ENCODE measurements at places on chromosomes 6 and 20.

- no peak for DNase-seq
Observed at GRCh38 chr6:91716361-91716760, 1129.5 kb upstream of the MAP3K7 start.

- DNase-seq, result no peak
Observed at GRCh38 chr6:3136292-3137011, 17.9 kb downstream of the BPHL start.

- DNase-seq, result no peak
Observed at GRCh38 chr20:45796337-45797065, 4.7 kb downstream of the DNTTIP1 start.

DNA sequence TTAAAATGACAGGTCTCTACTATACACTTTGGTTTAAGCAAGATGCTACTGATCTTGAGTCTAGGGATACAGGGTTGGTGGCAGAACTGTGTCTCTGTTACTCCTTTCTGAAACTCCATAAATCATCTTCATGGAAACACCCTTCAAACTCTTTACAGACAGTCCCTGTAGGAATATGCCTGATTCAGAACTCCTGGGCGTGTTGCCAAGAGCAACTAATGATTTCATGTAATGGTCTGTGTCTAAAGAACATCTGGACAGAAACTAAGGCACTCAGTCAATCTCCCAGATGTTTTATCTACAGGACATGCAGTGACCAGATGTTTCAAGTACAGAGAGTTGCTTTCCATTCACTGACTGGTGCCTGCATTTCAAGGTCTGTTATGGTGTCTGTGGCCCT lies 464.4 kb upstream of the CHD6 start:
- DNase-seq, result no peak

DNA sequence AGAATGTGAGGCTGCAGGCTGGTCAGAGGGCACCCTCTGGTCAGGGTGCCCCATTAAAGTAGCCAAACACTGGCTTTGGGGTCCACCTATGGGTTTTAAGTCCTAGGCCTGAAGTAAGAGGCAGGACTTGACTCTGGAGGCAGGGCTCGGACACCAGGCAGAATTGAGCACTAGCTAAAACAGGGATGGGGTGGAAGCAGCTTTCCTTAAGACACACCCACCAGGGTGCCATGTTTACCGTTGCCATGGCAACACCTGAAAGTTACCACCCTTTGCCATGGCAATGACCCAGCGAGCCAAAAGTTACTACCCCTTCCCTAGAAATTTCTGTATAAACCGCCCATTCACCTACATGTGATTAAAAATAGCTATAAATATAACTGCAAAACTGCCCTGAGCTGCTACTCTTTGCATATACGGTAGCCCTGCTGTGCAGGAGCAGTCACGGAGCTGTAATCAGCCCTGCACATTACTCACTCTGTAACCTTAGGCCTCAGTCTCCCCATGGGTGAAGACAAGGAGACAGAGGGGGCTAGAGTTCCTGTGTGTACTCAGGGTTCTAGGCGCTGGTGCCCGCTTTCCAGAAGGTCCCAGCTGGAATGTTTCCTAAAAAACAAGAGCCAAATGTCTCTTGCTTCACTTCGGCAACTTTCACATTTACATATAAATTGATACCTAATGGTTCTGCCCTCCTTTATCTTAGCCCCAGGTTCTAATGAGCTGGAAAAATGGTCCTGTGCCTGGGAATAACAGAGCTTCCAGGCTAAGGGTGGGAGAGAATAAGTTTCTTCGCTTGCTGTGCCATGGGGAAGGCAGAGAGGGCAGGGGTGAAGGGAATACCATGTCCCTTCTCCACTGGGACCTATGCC lies 27.2 kb upstream of the SRSF6 start:
- DNase-seq, result no peak

DNA sequence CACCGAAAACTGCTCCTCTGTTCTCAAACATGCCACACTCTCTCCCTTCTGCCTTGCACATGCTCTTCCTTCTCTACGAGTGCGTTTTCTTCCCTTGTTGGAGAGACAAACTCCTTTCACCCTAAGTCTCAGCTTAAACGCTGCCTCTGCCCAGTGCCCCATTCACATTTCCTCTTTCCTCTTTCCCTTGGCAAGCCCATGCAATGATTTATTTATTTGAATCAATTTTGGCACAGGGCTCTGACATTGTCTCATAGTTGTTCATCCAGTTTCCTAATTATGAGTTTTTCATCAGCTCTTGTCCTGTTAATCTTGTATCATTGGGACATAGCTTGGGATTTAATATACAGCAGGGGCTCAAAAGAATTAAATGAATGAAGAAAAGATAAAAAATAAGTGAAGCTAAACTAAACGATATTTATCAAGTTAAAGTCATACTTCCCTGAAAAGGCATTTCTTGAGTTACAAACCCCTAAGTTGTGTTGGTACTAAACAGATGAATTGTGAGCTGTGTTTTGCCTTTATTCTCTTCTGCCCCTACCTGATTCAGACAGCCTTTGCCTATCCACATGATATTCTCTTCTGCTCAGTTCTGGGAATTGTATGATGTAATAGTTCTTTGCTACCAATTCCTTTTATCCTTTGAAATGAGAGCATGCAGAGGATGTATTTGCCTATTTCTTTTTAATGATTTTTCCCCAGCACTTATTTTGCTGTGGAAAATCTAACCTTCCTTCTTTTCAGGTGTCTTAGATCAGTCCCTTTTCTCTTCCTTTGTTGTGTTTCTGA lies 704.4 kb downstream of the UTRN start:
- no peak for DNase-seq

GRCh38 chr6:152680879-152681517 lies 16.7 kb upstream of the MYCT1 start:
- no peak for DNase-seq

- DNase-seq, result no peak
Observed at GRCh38 chr6:62393608-62394007, 107.6 kb upstream of the KHDRBS2 start.

GRCh38 chr6:119132261-119132981 lies 54.0 kb upstream of the FAM184A start:
- DNase-seq, result no peak

DNA sequence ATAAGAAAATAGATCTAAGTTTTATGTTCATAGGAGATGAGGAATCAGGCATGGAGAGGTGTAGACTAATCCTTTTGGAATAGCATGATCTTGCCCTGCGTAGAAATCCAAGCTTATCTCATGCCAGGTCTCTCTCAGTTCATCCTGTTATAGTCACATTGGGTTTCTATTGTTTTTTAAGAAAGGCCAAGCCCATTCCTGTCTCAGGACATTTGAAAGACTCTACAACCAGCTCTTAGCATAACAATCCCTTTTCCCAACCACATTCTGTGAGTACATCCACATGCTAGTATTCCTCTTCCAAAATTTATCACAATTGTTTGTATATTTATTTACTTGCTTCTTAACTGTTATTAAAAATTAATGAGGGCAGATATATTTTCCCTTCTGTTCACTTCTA lies 130.3 kb downstream of the MMUT start:
- no peak for DNase-seq

DNA sequence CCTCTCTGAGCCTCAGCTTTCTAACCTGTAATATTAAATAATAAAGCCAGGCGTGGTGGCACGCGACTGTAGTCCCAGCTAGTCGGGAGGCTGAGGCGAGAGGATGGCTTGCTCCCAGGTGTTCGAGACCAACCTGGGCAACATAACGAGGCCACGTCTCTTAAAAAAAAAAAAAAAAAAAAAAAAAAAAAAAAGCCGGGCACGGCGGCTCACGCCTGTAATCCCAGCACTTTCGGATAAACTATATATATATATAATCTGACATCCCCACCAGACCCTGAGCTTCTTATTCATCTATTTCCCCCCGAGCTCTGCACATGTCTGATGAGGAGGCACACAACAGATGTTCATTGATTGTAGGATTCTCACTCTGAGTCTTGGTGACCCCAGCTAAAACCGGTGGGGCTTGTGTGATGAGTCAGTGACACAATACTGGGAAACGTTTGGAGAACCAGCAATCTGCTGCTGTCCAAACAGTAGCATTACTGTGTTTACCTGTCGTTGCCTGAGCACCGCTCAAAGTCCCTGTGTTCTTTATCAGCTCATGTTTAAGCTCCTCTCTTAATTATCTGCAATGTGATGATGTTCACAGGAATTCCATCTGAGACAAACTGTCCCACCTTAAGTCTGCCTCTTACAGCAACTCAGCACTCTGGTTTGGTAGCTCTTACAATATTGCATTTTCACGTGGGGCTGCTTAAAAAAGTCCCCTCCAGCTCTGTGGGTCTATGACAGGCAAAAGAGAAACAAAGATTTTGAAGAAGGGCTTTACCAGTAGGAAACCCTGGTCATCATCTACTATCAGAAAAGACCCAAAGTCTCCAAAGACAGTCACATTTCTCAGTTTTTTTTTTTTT lies 1.0 kb upstream of the SPATA2 start:
- DNase-seq, result no peak

DNA sequence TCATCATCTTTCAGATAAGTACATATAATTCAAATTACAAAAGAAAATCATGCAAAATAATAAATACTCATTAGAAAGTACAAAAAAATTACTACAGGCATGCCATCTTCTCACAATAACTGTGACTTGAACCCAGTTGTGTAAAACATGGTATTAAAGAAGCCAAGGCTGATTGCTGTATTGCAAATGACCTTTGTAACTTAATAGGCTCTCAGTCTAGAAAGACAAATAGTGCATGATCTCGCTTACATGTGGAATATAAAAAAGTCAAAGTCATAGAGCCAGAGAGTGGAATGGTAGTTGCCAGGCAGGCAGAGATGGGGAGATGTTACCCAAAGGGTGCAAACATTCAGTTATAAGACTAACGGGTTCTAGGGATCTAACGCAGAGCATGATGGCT lies 626.1 kb downstream of the COL12A1 start:
- no peak for DNase-seq

DNA sequence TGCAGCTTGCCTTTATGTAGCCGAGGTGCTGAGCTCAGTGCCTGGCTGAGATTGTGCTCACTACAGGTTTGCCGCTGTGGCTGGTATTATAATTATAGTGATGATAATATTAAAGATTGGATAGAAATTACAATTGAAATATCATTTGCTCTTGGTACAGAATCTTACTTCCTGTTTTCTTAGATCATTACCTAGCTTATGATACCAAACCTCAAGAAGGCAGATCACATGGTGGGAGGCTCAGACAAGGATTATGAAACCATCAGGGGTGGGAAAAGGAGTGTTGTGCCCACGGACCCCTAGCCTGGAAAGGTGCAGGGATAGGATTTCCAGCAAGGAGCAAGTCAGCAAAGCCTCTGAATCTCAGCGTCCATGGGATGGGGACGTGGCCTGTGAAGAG lies 70.6 kb downstream of the IGF2R start:
- DNase-seq, result no peak

- no peak for DNase-seq
Observed at GRCh38 chr6:31414771-31415265, 11.4 kb downstream of the MICA start.

- DNase-seq, result no peak
Observed at GRCh38 chr20:35174458-35175216, 2.8 kb downstream of the PROCR start.

- no peak for DNase-seq
Observed at GRCh38 chr6:19842030-19842615, 5.0 kb downstream of the ID4 start.
